Natural killer cell (primary cell): ENCODE measurements at places on chromosomes 16 and 17.

GRCh38 chr17:71201639-71202038, 919.2 kb upstream of the SOX9 start:
- H3K4me3 ChIP-seq, result no peak overlapping the region
- DNase-seq, result no peak
- H3K27ac ChIP-seq, result no peak overlapping the region

DNA sequence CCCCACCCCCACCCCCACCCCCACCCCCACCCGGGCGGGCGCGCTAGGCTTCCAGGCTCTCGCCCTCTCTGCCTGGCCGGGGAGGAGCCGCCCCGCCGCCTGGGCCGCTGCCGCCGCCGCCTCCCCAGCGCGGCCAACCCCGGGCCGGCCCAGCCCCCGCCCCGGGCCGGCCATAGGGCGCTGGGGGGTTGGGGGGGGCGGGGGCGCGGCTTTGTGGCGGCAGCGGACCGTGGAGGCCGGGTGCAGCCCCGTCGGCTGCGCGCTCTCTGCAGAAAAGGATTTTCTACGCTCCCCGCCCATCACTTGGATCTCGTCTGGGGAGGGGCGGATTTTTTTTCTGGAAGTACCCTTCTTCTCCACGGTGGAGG, 230.9 kb downstream of the MRTFB start:
- H3K4me1 ChIP-seq, result peaks cover 28% of the 10 kb centered on the region
- no peak overlapping the region for H3K27ac ChIP-seq
- peaks cover 18% of the 10 kb centered on the region for H3K27me3 ChIP-seq
- H3K4me3 ChIP-seq, result peak overlapping the region; percentile 40

GRCh38 chr17:2084036-2084765, 29.3 kb downstream of the HIC1 start:
- H3K27me3 ChIP-seq, result no peaks in the 10 kb centered on the region
- peaks cover 65% of the 10 kb centered on the region for H3K4me1 ChIP-seq
- H3K4me3 ChIP-seq, result no peak overlapping the region
- H3K36me3 ChIP-seq, result peaks cover 27% of the 10 kb centered on the region
- DNase-seq, result no peak

DNA sequence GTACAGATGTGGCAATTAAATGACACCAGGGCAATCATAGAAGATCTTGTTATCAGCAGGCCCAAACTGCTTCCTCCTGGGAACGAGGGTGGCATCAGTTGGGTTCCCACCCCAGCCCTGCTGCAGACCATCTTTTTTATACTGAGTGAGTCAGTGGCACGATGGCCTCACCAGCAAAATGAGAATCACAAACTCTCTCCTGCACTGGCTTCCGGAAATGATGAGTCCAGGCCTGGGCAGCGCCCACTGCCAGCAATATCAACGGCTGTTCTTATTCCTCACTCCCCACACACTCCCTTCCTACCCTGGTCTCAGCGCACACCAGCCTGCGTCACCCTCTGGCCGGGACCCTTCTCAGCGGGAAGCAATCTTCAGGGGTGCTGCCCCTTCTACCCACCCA, 340.3 kb downstream of the FOXL1 start:
- no peaks in the 10 kb centered on the region for H3K4me1 ChIP-seq
- H3K27ac ChIP-seq, result no peak overlapping the region
- no peaks in the 10 kb centered on the region for H3K36me3 ChIP-seq
- H3K4me3 ChIP-seq, result no peak overlapping the region

- no peaks in the 10 kb centered on the region for H3K27me3 ChIP-seq
- peak overlapping the region; percentile 52 for H3K27ac ChIP-seq
- H3K4me1 ChIP-seq, result peaks cover 66% of the 10 kb centered on the region
- DNase-seq, result peak; percentile 60
- peak overlapping the region; percentile 49 for H3K4me3 ChIP-seq
Observed at GRCh38 chr16:11254913-11255736, 879 bp downstream of the SOCS1 start.

DNA sequence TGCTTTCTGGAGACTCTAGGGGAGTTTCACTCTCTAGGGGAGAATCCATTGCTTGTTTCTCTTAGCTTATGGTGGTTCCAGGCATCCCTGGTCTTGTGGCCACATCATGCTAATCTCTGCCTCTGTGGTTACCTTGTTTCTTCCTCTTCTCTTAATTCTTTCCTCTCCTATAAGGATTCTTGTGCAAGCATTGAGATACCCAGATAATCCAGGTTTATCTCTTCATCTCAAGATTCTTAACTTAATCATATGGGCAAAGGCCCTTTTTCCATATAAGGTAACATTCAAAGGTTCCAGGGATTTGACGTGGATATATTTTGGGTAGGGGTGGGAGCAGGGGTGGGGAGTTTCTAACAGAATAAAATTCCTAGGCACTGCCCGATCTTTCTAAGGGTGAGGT, 32.6 kb downstream of the FAM20A start:
- H3K4me3 ChIP-seq, result no peak overlapping the region
- DNase-seq, result no peak
- no peak overlapping the region for H3K27ac ChIP-seq
- no peaks in the 10 kb centered on the region for H3K4me1 ChIP-seq
- no peaks in the 10 kb centered on the region for H3K27me3 ChIP-seq

- no peaks in the 10 kb centered on the region for H3K27me3 ChIP-seq
- H3K36me3 ChIP-seq, result peaks cover 47% of the 10 kb centered on the region
- H3K4me3 ChIP-seq, result peak overlapping the region; percentile 72
Observed at GRCh38 chr17:45247429-45248131, 14.3 kb downstream of the SPATA32 start.

- H3K27me3 ChIP-seq, result no peaks in the 10 kb centered on the region
- DNase-seq, result no peak
- peaks cover 14% of the 10 kb centered on the region for H3K4me1 ChIP-seq
- H3K36me3 ChIP-seq, result no peaks in the 10 kb centered on the region
- peak overlapping the region; percentile 3 for H3K4me3 ChIP-seq
- peak overlapping the region; percentile 46 for H3K27ac ChIP-seq
Observed at GRCh38 chr17:64411999-64412771, 21.5 kb upstream of the PECAM1 start.

- H3K4me1 ChIP-seq, result peaks cover 11% of the 10 kb centered on the region
- no peak overlapping the region for H3K27ac ChIP-seq
- DNase-seq, result no peak
- H3K27me3 ChIP-seq, result no peaks in the 10 kb centered on the region
- H3K4me3 ChIP-seq, result no peak overlapping the region
Observed at GRCh38 chr16:2811703-2812471, 5.2 kb upstream of the PRSS21 start.

DNA sequence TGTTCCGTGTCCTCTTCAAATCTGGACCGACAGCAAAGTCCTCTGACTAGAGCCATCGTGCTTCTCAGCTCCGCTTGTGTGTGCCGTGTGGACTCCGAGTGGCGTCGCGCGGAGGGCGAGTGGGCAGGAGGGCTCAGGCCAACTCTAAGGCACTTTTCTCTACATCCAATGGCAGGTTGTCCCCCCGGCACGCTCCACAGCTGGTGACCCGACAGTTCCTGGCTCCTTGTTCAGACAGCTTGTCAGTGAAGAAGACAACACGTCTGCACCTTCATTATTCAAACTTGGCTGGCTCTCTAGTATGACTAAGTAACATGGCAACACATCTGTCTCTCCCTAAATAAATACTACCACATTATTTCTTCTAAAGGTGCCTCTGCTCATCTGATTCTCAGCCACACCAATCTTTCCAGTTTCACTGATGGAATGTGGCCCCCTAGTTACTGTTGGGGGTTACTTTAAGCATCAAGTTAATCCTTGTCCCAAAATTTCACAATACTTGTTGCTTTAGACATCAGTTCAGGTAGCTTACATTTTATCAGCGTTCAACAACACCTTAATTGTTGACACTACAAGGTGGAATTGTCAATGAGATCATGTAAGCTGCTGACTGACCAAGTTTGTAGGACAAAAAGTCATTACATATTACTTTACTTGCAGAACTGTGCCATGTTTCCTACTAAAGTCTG, 15.4 kb downstream of the COG1 start:
- DNase-seq, result no peak
- no peaks in the 10 kb centered on the region for H3K27me3 ChIP-seq
- H3K27ac ChIP-seq, result no peak overlapping the region
- no peak overlapping the region for H3K4me3 ChIP-seq
- H3K36me3 ChIP-seq, result peaks cover 56% of the 10 kb centered on the region
- peaks cover 24% of the 10 kb centered on the region for H3K4me1 ChIP-seq

DNA sequence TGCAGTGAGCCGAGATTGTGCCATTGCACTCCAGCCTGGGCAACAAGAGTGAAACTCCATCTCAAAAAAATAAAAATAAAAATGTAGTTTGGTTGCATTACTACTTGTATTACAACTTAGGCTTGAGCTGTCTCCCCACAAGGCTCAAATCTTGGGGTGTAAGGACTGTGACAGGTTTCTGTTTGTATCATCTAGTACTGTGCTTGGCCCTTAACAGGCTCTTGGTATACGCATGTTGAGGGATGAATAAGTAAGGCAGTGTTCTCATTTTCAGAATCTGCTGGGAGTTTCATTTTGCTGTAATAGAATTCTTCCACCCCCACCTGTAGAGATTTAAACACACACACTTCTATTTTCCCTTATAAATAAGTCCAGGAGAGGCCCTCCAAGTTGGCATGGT, 289.4 kb upstream of the EEF2KMT start:
- H3K27me3 ChIP-seq, result no peaks in the 10 kb centered on the region
- H3K4me1 ChIP-seq, result no peaks in the 10 kb centered on the region
- no peak for DNase-seq
- H3K4me3 ChIP-seq, result no peak overlapping the region
- no peak overlapping the region for H3K27ac ChIP-seq

DNA sequence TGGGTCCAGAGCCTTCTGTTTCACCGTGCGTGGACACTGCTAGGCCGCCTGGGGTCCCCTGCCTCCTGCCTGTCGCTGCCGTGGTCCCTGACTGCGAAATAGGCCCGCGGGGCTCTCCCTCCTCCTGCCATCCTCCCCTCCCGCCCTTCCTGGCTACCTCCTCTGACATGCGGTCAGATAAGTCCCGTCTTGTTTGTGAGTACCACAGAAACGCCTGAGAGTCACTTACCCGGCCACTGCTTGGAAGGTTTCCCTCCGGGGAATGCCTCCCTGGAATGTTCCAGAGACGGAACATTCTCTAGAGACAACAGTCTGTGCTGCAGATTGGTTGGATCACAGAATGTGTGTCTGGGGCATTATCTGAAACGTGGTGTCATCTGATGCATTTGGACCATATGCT, 22.7 kb downstream of the CIBAR2 start:
- no peak for DNase-seq
- H3K27ac ChIP-seq, result no peak overlapping the region
- H3K4me1 ChIP-seq, result peaks cover 28% of the 10 kb centered on the region
- H3K4me3 ChIP-seq, result no peak overlapping the region
- H3K27me3 ChIP-seq, result no peaks in the 10 kb centered on the region

DNA sequence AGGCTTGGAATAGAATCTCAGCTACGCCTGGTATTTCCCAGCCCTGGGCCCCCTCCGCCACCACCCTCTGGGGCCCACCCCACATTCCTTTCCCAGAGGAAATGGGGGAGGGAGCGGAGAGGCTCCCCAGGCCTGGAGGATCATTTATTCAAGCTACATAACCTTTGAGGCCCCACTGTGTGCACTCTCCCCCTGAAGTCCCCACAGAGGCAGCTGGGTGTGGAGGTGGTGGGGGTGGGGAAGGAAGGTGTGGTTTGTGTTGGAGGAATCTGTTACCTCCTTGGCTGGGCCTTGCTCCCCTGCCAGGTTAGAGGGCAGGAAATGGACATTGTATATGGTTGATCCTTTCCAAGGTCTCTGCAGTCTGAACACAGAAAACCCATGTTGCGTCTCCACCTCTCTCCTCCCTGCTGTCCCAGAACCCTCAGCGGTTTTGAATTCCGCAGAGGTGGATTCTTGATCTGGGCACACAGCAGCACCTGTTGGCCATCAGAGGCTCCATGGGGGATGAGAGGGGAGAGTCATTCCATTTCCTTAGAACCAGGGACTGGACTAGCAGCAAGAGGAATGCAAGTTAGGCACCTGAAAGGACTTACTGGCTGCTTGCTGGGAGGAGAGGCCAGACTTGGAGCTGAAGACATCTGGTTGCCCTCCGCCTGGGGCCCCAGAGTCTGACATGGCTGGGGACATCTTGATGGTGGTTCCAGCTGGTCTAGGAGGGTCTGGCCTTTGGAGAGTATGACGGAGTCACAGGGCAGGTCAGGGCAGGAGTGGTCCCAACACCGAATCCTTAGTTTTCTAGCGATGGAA, 23.0 kb downstream of the ARHGAP23 start:
- no peak for DNase-seq
- no peaks in the 10 kb centered on the region for H3K4me1 ChIP-seq
- no peak overlapping the region for H3K4me3 ChIP-seq
- H3K27ac ChIP-seq, result no peak overlapping the region
- peaks cover 10% of the 10 kb centered on the region for H3K27me3 ChIP-seq

- DNase-seq, result peak; percentile 23
- H3K4me1 ChIP-seq, result peaks cover 8% of the 10 kb centered on the region
- H3K4me3 ChIP-seq, result no peak within 1 kb of the TSS
- no peak within 1 kb of the TSS for H3K27ac ChIP-seq
- H3K36me3 ChIP-seq, result peaks cover 48% of the 10 kb centered on the region
- no peaks in the 10 kb centered on the region for H3K27me3 ChIP-seq
Observed at GRCh38 chr17:7589891-7590691, at the start of gene SOX15. SOX15 (minus strand) TSS chr17:7590094; CDS start chr17:7589676, 418 bp downstream.
